ENCODE measurements at places on chromosomes 7 and 10.

GRCh38 chr7:27212497-27213432 lies 12.9 kb upstream of the HOXA13 start:
- DNase-seq = no peak

DNA sequence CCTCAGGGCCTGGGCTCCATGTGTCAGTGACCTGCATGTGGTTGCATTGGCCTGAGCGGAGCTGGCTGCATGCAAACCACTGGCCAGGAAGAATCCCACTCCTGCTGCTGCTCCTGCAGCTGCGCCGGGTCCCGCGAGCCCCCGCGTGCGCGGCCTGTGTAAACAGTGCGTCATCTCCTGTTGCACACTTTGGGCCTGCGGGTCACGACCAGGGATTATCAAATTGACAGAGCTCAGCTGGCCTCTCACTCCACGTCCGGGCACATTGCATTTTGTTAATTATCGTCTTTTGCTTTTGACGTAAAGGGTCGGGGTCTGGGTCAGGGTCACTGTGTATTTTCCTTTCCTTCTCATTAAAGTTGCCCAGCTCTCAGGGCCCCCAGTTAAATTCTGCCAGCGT lies 132.6 kb downstream of the RGS10 start:
- no peak for DNase-seq

DNA sequence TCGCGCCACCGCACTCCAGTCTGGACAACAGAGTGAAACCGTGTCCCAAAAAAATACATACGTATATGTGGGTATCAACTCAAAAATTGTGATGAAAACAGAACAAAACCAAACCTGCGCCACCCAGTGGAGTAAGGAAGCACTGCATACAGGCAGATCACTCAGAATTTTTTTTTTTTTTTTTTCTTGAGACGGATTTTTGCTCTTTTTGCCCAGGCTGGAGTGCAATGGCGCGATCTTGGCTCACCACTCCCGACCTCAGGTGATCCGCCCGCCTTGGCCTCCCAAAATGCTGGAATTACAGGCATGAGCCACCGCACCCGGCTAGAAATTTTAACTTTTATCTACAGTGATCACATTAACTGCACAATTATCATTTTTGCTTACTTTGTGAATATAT lies 9.1 kb upstream of the TMEM236 start:
- no peak for DNase-seq

DNA sequence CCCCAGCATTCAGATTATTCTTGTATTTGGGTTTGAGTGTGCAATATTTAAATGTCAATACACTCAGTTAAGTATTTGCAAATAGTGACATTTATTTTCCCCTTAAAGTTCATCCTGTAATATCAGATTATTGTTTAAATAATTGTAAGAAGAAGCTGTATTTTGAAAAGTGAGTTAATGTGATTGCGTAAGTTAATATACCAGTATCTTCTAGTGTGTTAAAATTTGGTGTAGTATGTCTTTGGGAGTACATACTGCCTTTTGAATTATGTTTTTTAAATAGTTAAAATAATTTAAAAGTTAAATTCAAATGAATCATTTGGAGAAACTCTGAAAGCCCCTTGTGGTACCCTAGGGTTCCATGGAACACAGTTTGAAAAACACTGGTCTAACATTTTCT lies 28.6 kb downstream of the LRMDA start:
- DNase-seq = no peak

DNA sequence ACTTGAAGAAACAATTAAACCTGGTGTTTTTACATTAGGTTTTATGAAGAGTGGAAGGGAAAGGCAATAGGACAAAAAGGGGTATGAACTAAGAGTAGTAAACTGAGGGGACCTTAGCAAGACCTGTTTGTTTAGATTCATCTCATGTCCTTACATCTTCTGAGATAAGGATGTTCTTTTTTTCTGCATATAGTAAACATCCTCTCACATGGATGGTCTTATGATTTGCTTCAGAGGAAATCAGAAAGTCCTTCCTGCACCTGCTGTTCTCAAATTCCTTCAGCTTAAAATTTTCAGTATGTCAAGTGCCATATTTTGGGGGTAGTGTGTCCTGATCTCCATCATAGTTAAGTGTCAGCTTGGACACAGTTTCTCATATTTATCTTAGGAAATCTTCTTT lies 232.6 kb downstream of the ADK start:
- no peak for DNase-seq

- DNase-seq = no peak
These were observed 12.5 kb upstream of the LYZL1 start for GRCh38 chr10:29276251-29276850.

DNA sequence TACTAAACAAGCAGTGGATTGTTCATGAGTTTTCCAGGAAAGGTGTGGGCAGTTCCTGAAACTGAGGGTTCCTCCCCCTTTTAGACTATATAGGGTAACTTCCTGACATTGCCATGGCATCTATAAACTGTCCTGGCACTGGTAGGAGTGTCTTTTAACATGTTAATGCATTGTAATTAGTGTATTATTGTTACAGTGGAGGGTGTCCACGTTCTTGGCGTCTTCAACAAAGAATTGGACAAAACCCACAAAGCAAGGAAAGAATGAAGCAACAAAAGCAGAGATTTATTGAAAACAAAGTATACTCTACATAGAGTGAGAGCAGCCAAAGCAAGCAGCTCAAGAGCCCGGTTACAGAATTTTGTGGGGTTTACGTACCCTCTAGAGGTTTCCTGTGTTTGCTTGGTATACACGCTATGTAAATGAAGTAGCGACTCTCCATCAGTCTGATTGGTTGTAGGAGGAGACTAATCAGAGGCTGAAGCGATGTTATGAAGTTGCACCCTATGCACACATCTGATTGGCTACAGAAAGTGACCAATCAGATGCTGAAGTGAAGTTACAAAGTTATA lies 175.2 kb downstream of the NSUN6 start:
- DNase-seq = no peak

DNA sequence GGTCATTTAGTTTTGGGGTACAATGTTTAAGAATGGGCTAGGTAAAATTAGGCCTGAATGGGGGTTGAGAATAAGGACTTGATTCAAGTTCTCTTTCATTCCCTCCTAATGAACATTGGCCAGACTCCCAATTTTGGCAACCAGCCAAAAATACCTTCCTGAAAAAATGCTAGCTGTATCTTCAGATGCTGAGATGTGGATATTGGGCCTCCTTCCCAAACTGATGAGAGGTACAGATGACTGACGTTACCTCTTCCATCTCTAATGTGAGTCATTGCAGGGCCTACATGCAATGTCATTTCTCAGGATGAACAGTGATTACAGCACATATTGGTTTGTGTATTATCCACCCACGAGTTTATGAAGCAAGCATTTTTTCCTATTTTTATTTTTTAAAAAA lies 151.6 kb downstream of the SND1 start:
- no peak for DNase-seq

DNA sequence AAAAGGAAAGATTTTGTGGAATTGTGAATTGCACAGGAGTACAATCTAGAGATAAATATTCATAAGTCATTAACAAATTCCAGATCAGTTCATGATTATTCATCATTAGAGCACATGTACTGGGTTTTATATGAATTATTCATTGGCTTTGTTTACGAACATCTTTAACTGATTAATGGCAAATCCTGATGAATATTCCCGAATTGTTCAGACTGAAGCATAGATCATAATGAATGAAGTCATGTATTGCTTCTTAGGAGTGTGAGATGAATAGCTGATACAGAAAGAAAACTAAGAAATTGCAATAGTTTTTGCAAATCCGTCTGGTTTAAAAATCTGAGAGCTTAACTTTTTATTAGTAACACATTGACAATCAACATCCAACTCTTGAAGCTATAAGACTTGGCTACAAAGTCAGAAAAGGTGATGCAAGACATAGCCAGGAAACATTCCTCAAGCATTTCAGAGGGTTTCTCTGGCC lies 183.6 kb upstream of the DGKB start:
- DNase-seq = no peak

DNA sequence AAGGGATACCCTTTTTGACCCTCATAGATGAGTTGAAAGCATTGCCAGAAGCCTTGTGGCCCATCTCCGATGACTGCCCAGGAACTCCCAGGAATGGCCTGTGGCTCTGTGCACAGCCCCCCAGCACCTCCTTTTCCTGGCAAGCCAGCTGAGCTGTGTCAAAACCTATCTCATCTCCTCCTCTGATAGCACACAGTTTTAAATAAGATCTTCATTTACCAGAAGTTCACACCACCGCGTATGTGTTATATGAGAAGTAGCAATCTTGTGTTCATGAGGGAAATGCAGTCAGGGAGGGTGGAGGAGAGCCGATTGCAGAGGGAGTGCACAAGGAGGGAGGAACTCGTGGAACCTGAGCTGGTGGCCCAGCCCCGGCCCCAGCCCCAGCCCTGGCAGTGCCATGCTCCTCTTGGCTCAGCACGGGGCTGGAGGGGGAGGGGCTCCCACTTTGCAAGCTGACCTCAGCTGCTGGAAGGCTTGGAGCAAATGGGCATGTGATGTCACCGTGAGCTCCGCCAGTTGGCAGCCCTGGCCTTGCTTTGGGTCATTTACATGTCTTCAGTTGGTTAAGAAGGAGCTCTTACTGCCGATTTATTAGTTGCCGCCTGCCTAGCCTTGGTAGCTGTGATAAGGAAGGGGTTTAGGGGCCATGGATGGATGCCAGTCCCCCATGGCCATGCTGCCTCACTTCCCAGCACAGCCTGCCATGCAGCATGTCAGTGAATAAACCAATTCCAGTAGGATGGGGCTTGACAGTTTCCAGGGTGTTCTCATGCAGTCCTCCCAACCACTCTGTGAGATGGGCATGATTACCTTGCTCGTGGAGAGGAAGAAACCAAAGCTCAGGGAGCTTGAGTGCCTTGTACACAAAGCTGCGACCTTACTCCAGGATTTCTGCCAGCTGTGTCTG lies 20.0 kb downstream of the UNC5B start:
- DNase-seq = peak; percentile 91

GRCh38 chr10:2714597-2714996 lies 352.8 kb upstream of the PFKP start:
- no peak for DNase-seq

Measured in occipital lobe (tissue), 3 donors.